Fibroblast of the conjunctiva (primary cell): ENCODE measurements at places on chromosomes 4 and X.

DNA sequence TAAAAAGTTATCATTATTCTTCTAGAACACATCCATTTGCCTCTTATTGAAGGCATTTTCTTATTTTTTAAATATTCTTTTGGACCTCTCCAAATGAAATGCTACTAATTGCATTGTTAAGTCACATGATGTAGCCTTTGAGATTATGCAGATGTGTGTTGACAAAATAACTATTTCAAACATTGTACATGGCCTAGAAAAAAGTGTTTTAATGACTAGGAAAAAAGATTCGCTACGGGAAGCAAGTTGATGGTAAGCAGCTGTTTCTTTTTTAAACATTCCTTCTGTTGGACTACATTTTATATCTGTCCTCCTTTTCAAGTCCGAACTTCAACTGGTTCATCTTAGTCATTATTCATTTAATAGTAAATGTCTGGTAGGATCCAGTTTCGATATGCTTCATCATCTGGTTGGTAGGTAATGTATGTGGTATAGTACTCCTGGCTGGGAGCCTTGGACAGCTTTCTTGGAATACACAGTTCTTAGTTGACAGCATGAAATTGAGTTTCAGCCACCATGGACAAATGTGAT, 34.3 kb upstream of the GUCY1A1 start:
- no peak for DNase-seq

DNA sequence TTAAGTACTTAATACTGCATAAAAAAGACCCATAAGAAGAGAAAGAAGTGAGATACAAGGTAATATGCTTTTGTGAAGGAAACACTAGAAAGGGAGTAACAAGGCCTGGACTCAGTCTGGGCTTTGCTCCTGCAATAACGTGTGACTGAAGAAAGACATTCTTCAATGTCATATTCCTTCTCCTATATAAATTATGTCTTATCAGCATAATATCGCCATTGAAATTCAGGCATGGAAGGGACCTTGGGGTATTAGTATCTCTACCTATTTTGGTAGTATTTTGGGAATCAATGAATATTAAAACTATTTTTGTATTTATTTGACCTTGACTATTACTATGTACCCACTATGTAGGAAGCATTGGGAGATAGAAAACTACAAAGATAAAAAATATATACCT, 62.2 kb upstream of the GIMD1 start:
- DNase-seq, result no peak

DNA sequence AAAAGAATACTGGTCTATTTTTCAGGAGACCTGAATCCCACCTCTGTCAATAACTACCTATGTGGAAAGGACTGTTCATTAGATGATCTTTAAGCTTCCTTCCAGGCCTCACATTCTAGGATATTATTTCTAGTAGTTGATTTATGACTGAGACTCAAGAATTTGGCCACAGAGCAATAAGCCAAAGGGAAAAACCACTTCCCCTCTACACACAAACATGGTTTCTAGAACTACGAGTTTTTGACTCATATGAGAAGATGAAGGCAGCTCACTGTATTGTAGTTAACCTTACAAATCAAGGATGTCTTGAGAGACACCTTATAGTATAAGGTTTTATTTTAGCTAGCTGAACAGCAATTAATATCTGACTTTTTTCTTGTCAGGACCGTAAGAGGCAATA, 36.9 kb upstream of the GDPD2 start:
- DNase-seq, result no peak

DNA sequence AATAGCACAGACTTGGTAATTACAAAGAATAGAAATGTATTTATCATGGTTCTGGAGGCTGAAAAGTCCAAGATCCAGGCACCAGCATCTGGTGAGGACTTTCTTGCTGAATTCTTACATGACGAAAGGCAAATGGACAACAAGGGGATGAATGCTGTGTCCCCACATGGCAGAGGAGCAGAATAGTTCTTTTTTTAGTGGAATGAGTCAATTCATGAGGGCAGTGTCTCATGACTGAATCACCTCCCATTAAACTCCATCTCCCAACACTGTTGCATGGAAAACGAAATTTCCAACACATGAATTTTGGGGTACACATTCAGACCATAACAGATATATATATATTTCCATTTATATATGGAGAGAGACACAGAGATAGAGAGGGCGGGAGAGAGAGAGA, 628.3 kb downstream of the TRIML1 start:
- no peak for DNase-seq

- DNase-seq, result peak; percentile 67
Measured at GRCh38 chrX:131830400-131831184, 192.5 kb upstream of the STK26 start.

DNA sequence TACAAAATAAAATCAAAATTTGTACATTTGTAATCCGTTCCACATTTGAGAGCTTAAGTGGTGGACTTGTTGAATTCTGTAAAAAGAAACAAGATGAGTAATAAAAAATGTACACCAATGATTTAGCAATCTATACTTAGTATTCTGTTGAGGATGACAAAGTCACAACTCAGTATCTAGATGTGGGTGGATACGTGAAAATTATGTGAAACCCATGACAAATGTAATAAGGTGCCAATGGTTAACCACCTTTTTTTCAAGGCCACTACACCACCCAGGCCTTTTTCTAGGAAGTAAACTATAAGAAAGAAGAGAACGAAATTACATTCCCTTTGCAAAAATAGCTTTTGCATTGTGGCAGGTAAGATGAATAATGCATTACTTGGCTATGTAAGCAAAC, 77.0 kb downstream of the ATP8A1 start:
- DNase-seq, result no peak

GRCh38 chr4:97994765-97995465, 148.4 kb downstream of the STPG2 start:
- DNase-seq, result no peak

DNA sequence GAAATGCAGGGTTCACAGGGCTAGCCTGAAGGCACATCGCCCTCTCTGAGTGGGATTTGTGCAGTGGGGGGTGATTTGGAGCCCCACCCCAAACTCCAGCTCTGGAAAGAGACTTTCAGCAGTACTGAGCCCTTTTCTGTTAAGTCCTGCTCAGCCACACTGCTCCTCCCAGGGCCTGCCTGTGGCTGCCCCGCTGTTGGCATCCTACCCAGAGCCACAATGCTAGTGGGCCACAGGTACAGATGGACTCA, 52.7 kb downstream of the CXorf49B start:
- DNase-seq, result no peak

DNA sequence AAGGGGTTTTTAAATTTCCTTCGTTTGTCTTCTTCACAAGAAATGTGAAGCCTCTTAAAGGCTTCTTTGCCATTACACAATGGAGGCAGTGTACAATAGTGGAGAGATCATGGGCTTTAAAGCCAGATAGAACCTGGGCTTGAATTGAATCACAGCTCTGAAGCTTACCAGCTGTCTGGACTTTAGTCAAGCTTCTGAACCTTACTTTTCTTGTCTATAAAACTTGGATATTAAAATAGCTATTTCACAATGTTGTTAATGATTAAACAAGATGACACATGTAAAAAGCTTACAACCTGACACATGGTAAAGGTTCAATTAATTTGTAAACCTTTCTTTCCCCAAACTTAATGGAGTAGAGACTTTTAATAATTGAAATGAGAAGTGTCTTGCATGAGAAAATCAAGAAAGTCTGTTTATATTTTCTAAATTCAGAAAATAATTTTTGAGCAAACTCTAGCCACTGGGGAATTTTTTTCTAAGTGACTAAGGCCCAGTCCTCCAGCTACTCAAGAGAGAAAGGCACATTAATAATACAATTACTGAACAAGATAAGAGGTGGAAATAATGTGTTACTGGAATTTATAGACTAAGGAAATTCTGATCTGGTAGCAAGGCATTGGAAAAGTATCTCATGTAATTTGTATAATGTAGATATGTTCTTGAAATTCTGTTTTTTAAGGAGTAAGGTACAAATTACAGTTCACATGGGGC, 21.7 kb upstream of the TBC1D8B start:
- DNase-seq, result no peak
